ENCODE measurements at places on chromosomes 13 and 19.

- DNase-seq = no peak
Observed at GRCh38 chr19:12521996-12522395, 29.3 kb downstream of the ZNF564 start.

- DNase-seq = no peak
Observed at GRCh38 chr13:75656425-75656989, 20.4 kb downstream of the LMO7 start.

DNA sequence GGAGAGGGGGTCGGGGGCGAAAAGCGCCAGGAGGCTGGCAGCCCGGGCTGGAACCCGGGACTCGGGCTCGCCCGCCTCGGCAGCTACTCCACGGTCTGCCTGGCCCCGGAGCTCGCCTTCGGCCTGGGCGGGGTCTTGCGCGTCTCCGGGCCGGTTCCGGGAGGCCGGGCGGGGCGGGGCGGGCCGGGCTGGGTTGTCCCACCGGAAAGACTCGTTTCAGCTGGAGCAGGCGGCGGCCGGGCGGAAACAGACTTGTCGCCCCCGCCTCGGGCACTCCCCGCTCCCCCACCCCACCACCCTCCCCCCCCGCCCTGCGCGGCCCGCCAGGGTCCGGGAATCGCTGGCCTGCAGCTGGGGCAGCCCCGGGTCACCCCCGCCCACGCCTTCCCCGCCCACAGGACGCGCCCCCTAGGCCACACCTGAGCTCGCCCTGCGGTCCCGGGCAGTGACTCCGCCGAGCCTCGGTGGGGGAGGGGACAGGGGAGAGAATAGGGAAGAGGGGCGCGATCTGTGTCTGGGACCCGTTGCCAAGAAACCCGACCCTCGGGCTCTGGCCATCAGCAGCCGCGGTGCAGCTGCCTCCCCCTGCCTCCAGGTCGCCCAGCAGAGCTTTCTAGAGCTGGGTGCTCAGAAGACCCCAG, 109.4 kb downstream of the KCTD15 start:
- no peak for DNase-seq

DNA sequence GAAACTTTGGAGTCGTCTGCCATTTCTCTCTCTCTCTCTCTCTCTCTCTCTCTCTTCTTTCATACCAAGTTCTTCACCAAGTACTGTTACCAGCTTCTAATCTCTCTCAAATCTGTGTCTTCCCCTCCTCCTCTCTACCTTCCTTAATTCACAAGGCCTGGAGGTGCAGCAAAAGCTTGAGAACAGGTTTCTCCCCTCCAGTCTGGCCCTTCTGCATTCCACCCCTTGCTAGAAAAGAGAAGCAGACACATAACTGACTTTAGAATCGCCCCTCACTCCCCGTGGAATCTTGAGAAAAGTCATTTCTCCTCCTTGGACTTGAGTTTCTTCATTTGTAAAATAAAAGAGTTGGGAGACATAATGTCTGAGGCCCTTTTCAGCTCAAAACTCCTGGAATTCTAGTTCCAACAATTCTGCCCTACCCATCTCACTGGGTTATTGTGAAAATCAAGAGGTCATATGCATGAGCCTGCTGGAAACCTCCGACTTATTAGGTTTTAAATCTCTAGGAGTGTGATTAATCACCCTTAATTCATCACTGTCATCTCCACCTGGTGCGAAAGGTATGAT, 20.4 kb downstream of the AMER2 start:
- no peak for DNase-seq

DNA sequence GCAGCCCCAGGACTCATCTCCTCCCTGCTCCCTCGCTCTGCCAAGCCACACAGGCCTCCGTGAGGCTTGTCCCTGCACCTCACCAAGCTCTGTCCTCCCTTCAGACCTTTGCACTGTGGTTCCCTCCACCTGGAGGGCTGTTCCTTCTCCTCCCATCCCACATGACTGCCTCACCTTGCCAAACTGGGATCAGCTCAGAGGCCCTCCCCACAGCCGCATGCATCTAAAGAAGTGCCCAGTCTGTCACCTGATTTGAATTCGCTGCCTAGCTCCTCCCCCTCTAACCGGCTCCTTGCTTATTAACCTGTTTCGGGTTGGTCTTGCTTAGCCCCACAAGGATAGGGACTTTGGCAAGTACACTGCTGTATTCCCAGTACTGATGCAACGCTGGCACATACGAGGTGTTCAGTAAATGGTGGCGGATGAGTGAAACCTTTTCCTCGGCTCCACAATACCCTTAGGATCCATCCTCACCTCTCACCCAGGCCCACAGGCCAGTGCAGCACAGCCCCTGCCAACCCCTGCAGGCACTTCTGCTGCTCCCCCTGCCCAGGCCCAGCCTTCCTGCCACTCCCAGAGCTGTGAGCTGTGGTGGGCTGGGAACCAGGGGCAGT, 4.4 kb downstream of the AKT2 start:
- DNase-seq = no peak

- no peak for DNase-seq
Observed at GRCh38 chr19:40314656-40315055, 29.5 kb upstream of the AKT2 start.

DNA sequence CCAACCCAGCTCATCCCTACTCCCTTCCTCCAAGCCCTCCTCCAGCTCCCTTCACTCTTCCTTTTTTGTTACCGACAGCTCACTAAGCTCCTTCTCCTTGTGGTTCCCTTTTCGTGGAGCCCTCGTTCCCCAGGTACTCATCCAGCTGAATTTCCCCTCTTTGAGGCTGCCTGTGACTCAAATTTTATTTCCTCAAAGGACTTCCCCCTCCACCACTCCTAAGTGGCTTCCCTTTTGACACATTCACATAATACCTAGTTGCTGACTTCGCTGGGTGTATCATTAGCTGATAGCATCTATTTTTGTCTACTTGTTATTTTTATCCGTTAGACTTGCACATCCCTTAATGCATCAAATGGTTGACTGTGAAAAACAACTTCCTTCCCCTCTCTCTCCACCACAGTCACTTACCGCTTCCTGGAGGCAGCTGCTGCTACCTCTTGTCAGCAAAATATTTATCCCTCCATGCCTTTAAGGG, 14.5 kb downstream of the FFAR2 start:
- DNase-seq = no peak

DNA sequence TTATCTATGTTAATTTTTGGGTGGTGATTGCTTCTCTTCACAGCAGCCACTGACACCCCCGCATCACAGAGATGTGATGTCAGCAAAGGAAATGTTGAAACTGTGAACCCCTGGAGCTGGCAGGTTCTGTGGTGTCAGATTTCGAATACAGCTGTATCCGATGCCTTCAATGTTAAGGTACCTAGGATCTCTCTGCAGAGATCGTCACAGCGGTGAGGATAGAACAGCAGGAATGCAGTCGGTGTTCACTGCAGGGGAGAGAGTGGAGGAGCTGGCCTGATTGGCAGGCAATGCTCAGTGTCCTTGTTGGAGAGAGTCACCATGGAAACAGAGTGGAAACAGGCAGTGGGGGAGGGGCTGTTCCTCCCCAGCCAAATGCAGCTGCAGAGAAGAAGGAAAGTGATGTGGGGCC, 79.5 kb upstream of the ZNF835 start:
- no peak for DNase-seq

DNA sequence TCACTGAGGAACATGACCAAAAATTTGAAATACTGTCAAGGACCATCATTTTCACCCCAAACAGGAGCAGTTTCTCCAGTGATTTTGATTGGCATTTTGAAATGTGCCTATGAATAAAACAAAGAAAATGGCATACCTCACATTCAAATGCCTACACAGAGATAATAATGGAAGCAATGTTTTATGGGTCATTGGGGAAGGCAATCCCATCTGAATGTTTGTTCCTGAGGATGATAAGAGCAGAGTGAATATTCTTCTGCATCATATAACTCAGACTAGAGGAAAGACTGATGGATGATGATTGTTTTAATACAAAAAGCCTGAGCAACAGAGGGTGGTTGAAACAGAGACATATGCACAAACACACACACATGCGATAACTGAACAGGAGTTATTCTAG, 2749.9 kb downstream of the PCDH9 start:
- DNase-seq = no peak

GRCh38 chr19:51120160-51120559, 4.5 kb upstream of the SIGLEC9 start:
- DNase-seq = no peak

- no peak for DNase-seq
Observed at GRCh38 chr19:41924151-41925145, 3.8 kb downstream of the ERFL start.

DNA sequence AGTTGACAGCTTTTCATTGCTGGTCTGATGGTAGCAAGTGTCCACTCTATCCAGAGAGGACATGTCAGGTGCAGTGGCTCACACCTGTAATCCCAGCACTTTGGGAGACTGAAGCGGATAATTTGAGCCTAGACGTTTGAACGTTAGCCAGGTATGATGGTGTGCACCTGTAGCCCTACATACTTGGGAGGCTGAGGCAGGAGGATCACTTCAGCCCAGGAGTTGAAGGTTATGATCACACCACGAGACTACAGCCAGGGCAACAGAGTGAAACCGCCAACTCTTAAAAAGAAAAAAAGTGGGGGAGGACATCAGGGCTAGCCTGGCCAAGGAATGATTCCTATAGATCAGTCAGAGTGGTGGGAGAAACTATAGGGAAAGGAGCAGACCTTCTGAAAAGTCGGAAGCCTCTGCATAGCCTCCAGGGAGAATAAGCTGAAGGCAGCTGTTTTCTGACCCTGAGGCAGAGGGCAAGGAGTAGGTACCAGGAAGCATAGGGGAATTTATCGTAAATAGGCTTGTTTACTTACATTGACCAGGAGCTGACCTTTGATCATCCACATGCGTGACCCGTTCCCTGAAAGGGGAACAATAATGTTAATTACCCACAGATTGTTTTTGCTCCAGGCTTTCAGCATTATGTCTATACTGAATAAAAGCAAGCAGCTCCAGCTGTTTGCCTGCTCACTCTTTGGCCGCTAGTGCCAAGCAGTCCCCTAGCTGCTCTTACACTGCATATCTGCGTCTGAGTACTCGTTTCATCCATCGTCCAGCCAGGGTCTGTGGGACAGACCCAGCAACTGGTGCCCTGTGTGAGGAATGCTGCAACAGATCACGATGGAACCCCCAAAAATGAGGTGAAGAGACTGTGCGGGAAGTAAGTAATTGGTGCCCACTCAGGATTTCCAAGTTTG, 161.6 kb downstream of the RNF17 start:
- no peak for DNase-seq

GRCh38 chr19:55647732-55648584, at the start of gene CCDC106:
Gene CCDC106 (plus strand): TSS chr19:55648212. CDS start chr19:55649047, 835 bp downstream.
- DNase-seq = peak; percentile 73

DNA sequence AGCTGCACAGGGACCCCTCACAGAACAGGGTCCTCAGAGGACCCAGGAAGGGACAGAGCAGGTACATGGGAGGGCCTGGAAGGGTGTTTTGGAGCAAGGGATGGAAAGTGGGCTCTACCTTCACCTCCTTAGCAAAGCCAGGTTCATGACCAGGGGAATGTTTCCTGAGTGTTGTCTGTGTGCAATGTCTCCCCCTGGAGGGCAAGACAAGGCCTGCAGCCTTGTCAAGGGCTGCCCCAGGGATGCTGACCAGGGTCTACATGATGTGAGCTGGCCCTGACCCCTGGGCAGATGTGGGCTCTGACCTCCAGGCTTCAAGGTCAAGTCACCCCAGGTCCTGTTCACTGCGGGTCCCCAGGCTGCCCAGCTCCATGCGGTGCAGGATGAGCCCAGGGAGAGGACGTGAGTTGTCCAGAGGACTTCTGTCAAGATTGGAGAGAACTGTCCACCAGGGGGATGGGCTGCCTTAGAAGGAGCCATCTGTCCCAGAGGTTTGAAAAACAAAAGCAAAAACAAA, 1.0 kb upstream of the CEACAM1 start:
- no peak for DNase-seq

DNA sequence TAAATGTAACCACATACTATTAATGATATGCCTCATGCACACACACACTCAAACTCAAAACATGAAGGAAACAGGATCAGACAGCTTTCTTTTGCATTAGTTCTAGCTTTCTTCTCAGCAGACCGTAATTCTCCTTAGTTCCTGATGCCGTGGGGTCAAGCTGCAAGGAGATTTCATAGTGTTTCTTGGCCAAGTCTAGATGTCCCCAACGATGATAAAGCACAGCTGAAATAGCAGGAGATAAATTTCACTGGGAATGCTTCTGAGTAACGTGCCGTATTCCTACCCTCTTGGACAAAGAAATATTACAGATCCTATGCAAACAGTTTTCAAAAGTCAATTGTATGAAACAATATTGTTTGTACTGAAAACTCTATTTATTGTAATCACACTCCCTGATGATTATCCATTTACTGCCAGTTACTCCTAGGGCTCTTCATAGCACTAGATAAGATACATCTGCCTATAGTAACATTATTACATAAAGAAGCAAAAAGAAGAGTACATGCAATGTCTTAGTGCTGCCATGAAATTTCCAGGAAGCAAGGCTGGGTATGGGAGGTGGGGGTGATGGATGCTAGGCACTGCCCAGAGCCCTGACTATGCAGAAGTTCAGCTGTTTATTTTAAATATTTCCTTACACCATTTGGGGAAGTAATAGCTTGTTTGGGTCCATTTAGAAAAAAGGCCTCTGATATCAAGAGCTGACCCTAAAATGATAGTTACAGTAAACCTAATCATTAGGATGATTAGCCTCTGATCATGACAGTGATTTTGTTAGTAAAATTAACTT, 16.5 kb upstream of the GGACT start:
- DNase-seq = no peak

GRCh38 chr13:73861136-73861535, 273.1 kb downstream of the KLF12 start:
- DNase-seq = no peak

DNA sequence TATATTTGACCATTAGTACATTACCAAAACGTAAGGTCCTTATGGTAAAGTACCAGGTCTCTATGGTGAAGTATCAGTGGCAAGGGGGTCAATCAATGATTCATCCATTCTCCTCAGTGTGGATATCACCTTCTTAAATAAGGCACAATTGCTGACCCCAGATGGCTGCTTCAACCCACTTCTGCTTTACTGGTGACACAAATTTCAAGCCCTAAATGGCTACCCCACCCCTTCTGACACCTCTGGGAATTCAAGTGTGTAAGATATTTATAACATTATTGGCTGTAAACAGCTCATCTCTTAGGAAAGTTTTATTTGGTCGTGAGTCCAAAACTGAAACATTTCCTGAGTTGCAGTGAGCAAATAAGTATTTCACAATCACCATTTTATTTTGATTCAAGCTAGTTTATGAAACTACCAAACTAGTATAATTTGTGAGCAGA, 7.9 kb upstream of the WBP4 start:
- DNase-seq = no peak

- no peak for DNase-seq
Observed at GRCh38 chr13:75437582-75438318, 44.2 kb downstream of the TBC1D4 start.

- no peak for DNase-seq
Observed at GRCh38 chr13:43294412-43294811, 271.0 kb downstream of the DNAJC15 start.
